ENCODE measurements at places on chromosomes 2 and 18.

DNA sequence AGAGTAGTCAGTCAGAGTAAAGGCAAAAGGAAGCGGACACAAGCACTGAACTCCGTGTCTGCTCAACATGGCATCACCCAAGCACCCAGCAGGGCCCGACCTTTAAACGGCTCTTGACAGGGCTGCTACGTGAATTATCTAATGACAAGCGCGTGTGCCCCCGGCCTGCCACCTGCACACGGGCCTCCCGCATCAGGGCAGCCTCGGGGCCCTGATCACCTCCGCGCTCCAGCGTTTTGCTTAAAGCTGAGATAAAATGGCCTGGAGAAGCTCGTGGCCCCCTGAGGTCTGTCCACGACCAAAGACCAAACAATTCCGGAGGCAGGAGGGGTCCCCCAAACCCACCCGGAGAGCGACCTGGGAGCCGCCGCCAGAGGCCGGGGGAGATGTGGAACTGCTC lies 376 bp downstream of the NDUFA10 start:
- DNase-seq = no peak

- DNase-seq = peak; percentile 73
These were observed 4.6 kb downstream of the LOXL3 start for GRCh38 chr2:74548900-74549826.

DNA sequence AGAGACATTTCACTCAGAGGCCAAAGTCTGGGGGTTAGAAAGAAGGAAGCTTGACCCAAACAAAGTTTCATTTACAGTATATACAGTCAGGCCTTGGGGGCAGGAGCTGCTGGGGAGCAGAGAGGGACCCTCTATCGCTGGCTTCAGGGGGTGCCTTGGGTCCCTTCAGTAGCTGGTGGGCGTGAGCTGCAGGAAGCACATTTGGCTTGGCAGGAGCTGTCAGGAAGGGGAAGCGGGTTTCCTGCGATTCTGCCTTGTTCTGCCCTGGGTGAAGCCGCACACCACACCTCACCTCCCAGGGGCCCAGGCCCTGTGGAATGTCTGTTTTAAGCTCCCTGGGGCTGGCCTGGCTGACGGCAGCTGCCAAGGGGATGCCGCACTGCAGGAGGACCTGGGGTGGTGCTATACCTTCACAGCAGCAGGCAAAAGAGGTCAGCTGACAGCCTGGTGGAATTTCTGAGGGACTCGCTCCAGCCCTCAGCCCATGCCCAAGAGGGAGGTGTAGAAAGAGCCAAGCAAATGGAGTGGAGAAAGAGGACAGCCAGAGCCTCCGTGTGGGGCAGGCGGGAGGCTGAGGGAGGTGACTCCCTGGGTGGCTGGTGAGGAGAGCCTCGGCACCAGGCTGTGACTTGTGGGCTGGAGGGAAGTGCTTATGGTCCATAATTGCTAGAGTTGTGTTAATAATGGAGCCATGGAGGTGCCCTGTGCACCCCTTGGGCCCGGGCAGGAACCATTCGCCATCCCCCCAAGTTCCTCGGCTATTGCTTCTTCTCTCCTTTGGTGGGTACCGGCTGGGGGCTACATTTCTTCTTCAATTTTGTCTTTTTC lies 43.9 kb downstream of the PSD4 start:
- no peak for DNase-seq

DNA sequence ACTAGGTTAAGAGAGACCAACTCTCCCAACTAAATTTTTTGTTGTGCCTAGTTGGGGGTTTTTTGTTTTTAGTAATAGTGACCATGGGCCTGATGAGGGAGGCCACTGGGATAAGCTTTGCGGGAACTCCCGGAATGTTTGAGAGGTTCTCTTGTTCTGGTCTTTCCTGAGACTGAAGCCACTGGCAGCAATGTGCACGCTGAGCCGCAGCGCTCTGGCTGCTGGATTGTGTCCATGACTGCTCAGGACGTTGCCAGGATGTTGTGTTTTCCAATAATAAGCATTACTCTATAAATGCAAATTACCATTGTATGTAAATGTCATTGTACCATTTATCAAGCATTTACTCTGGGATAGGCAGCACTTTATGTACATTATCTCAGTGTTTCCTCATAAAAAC lies 126.1 kb downstream of the GALNT1 start:
- DNase-seq = no peak

DNA sequence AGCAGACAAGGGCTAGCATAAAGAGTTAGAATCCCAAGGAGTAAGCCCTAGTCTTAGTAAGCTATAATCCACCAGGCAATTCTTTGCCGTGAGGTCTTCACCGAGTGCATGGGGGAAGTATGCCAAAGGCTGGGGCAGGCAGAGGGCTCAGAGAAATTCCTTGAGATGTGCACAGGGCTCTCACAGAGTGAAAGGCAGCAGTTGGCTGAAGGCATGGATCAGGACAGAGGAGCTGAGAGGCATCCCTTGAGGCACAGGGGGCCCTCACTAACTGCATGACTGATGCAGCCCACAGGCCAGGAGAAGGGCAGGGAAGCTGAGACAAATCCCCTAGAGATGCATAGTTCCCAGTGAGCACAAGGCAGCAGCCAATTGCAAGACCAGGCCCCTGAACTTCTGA lies 34.1 kb downstream of the PTH2R start:
- no peak for DNase-seq

All from COLO829 (cell line).